ENCODE measurements at places on chromosomes 4 and X. TPM values are rescaled to one million over a fixed set of nuclear protein-coding genes. Genes with fewer than 3 reads are reported as not detected.

DNA sequence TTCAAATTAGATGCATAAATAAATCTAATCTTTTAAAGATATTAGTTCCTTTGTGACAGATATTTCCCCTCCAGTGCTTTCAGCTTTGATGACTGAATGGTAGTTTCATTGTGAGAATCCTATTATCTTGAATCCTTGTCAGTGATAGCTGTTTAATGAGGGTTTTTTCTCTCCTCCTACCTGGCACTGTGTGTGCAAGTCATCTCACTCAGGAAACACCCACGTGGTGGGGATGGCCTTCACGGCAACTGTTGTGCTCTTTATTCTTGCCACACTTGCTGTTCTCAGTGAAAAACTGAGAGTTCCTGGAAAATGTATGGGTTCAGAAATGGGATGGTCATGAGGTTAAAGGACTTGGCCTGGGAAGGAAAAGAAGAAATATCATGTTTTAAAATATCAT lies 129.9 kb downstream of the SPRY1 start:
- DNase-seq, result no peak

DNA sequence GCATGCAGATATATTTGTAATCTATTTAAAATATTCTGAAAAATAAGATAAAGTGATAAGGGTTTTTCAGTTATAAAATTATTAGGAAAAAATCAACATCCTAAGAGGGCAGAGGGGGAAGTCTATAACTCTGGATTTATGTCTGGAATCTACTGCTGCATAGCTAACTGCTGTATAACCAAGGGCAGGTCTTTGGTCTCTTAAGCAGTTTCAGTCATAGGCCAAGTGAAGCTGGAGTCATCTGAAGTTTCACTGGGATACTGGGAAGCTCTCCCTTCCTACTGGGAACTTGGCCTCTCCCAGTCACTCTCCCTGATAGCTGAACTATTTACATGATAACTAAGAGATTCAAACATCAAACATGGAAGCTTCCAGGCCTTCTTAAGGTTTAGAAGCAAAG lies 1409.9 kb upstream of the PCDH7 start:
- DNase-seq, result no peak

CT45A2 gene
- not detected for total RNA-seq

NDP gene
- not detected for total RNA-seq

DNA sequence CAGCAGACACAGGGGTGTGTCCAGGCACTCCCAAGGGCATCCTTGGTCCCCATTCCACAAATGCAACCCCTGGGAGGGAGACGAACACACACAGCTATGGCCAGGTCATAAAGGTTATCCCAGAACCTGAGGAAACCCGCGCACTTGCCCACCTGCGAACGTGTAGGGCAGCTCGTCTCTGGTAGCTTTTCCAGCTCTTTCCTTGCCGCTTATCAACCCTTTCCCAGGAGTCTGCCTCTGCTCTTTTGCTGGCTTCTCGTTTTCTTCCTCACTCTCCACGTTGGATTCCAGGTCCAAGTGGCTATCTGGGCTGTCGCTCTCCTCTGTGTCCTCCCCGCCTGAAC lies 13.5 kb downstream of the NOP14 start:
- DNase-seq, result no peak

DNA sequence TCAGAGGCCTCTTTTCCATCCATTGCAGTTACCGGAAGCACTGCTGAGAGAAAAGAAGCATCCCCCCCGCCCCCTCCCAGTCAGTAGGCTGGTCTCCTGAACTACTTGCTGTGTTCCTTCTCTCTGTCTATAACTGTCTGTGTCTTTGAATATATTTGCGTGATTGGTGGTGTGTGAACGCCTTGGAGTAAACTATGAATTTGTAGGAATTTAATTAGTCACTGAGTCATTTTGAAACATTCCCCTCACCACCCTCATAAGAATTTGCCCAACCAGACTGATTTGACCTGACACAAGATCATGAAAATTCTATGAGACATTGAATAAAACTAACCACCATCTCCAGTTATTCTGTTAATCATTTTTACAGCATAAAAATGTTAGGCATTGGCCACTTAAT lies 6.7 kb upstream of the NXF3 start:
- DNase-seq, result no peak

DNASE1L1 gene
- 14.6 TPM for total RNA-seq

POU4F2 gene
- total RNA-seq, result not detected

SLC6A14 gene
- total RNA-seq, result not detected

SYAP1 gene
- 22.8 TPM for total RNA-seq

GRCh38 chrX:56228914-56229313 lies 3.2 kb upstream of the KLF8 start:
- DNase-seq, result no peak
